ENCODE measurements at places on chromosomes 7 and 10.

- peak; percentile 74 for DNase-seq
Measured at GRCh38 chr7:74023092-74023536, 4.9 kb upstream of the ELN start.

GRCh38 chr7:149620961-149621360 is 123.4 kb upstream of the ZNF746 start:
- no peak for DNase-seq

GRCh38 chr10:88879534-88880281 is at the start of gene STAMBPL1:
Gene STAMBPL1, plus strand, starts transcription at chr10:88880245. Its CDS starts 21,464 bp downstream, at chr10:88901709.
- peak; percentile 16 for DNase-seq

- DNase-seq, result peak; percentile 74
Measured at GRCh38 chr7:157397731-157398691, 61.2 kb downstream of the DNAJB6 start.

DNA sequence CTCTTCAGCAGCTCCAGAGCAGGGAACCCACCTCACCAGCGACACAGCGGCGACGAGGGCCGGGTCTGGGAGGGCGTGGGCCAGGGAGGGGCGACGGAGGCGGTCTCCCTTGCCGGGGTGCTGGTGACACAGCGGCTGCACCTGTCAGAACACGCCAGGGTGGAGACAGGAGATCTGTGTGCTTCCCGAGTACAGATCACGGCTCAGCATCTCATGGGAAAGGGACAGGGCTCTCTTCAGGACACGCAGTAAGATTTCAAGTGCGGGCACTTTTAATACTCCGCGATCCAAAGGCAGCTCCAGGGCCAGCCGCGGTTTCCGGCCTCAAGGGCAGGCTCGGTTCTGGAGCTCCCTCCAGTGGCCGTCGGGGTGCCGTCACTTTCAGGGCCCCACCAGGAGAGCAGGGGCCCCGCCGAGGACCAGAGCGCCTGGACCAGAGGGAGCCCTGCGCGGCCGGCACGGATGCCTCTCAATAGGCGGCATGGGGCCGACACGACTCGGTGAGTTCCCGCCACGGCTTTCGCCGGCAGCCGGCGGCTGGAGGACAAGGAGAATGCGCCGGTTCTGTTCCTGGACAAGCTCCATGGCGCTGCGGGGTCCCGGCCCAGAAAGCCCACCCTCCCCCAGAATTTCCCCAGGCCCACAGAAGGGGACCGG is 21.4 kb downstream of the GPR146 start:
- peak; percentile 68 for DNase-seq

- DNase-seq, result no peak
Measured at GRCh38 chr10:86356296-86356695, 10.3 kb downstream of the GRID1 start.
